ENCODE measurements at places on chromosomes 2 and 18.
A peak's percentile ranks its signal among the peaks of the same experiment; 100 is the strongest.

DNA sequence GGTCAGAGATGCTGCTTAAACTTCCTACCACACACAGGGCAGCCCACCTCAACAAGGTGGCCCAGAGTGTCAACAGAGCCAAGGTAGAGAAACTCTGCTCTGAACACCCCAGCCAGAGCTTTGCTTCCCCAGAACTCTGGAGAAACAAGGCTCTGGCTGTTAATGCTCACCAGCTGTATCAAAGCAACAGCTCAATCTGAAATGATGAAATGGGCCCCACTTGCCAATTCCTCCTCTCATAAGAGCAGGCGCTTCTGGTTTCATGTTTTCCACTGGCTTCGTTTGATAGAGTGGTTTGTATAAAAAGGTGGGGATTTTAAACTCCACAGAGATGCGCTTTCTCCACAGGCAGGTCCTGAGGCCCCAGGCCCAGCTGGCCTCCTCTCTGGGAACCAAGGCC is 60.9 kb upstream of the TFCP2L1 start:
- DNase-seq, result no peak

GRCh38 chr2:240252191-240252871 is 111.9 kb upstream of the OTOS start:
- no peak for DNase-seq

DNA sequence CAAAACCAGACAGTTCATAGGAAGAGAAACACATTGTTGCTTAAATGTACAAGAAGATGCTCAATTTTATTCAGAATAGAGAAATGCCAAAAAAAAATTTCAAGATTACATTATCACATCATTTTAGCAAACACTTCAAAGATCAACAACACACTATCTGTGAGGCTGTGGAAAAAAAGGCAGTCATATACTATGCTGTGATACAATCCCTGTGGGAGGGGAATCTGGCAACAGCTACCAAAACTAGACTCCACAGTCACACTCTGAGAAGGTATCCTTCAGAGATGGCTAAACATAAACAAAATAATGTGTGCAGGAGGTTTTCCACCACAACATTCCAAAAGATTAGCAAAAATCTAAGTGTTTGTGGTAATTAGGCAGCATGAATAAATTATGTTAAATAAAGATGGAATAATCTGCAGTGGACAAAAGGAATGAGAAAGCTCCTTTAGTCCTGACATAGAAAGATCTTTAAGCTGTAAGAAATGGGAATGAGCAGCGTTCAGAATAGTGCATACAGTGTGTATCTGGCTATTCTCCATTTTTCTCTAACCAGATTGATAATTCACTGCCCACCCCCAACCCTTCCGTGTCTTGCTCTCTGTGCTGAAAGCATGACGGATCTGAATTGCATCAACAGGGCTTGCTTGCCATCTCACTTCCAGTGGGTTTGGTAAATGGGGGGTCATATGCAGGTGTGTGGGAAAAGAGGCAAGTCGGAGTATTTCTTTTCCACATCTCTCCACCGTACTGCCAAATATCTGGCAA is 329.6 kb downstream of the MBD2 start:
- no peak for DNase-seq

GRCh38 chr2:147294825-147295392 is 549.9 kb upstream of the ACVR2A start:
- DNase-seq, result no peak

GRCh38 chr2:193980599-193980998 is 1676.4 kb upstream of the SLC39A10 start:
- no peak for DNase-seq

DNA sequence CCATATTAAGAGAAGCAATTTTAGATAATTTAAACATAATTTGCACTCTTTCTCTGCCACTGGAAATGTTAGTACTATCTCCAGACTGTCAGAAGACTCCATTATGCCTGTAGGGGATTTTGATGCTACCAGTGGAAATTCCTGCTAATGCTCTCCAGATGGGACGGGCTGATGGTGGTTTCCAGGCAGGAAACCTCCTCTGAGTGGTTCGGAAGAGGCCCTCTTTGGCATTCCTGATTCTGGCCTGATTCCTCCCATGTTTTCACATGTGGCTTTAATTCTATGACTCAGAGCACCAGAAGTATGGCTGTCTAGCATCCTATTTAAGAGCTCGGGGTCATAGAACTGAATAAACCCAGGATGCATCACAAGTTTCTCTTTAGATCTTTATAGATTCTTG is 70.9 kb upstream of the ST6GAL2 start:
- DNase-seq, result peak; percentile 96

- no peak for DNase-seq
Measured at GRCh38 chr2:203418271-203418670, 90.1 kb downstream of the ABI2 start.

DNA sequence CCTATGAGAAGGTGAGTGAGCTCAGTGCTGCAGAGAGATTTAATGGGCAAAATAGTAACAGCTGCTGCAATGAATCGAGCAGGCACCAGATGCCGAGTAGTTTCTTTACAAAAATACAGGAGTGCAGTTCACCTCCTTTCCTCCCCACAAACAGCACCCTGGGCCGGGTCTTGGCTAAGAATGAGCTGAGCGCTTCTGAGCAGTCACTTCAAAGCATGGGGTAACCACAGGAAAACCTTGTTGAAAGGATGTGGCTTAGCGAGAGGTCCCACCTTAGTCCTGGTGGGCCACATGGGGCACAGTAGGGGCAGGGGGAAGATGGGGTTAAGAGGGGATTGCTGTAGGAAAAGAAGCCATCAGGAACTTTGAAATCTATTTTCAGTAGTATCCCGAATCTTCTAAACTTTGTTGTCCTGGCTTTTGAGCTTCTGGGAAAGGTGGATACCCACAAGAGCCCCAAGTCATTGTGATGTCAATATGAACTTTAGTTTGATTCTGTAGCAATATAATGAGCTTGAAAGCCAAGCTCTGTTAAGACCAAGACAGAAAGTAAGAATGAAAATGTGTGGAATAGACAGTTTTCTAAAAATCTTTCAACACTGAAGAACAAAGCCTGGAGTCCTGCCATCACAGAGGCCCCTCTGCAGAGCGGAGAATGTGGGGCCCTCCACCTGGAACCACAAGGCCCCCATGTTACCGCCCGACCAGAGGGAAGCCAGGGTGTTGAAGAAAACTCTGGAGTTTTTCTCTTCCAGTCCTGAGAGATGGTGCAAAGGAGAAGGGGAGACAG is 101.0 kb upstream of the ZNF236 start:
- DNase-seq, result no peak

- no peak for DNase-seq
Measured at GRCh38 chr2:205657579-205657978, 24.7 kb upstream of the NRP2 start.

DNA sequence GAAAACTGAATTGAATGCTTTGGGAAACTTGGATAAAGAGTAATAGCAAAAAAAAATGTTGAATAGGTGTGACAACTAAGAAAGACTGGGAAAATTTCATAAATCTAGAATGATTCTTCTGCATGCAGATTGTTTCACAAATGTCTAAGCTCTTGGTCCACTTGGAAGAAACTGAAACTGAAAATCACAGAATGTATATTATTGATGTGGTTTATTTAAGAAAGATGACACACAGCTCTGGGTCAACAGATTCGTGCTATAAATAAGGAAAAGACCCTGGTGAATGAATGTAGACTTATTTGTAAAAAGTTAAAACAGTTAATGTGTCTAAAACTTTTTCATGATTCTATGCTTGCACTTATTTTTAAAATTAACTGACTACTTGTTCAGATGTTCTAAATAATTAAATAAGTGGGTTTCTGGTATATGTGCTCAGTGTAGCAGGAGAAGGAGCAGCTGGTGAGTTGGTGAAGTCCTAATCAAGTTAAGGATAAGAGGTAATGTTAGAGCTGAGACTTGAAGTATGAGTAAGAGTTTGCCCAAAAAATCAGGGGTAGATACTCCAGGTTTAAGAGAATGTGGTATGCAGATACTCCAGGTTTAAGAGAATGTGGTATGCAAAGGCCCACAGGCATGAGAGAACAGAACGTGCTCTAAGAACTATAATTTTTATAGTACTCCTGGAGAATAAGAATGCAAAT is 24.5 kb downstream of the UGP2 start:
- no peak for DNase-seq

DNA sequence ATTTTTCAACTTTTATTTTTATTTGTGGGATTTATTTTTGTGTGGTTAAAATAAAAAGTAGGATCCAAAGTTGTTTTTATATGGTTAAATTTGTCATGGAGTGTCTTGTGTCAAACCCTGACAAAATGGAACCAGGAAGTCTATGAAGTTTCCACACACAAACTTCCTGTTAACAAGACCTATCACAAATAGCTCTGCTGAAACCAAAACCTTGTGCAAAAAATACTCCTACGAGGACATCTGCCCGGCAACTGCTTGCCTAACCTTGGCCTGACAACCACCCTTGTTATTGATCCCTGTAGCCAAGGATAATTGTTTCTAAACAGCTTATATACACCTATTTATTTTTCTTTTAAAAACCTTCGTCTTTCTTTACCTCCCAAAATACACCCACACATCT is 389.6 kb downstream of the TRIB2 start:
- no peak for DNase-seq
